ENCODE measurements at places on chromosomes 6 and 20.
A peak's percentile ranks its signal among the peaks of the same experiment; 100 is the strongest.

- DNase-seq, result no peak
Measured at GRCh38 chr20:57157106-57157691, 109.2 kb downstream of the BMP7 start.

- DNase-seq, result no peak
Measured at GRCh38 chr6:143243786-143244185, 183.1 kb downstream of the AIG1 start.

DNA sequence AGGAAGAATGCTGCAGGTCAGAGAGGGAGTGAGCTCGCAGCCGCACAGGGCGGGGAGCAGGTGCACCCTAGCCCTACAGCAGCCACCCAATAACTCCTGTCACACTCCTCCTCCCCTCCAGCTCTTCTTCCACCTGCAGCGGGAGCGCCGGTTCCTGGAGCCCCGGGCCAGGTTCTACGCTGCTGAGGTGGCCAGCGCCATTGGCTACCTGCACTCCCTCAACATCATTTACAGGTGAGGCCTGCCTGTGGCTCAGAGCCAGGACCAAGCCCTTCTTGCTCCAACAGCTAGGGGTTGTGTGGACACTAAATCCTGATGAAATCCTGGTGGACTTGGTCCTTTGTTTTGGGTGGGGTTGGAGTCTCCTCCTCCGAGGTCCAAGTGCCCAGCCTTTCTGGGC lies 11.7 kb downstream of the SGK2 start:
- DNase-seq, result no peak

- no peak for DNase-seq
Measured at GRCh38 chr6:56742122-56742791, 99.6 kb upstream of the DST start.

DNA sequence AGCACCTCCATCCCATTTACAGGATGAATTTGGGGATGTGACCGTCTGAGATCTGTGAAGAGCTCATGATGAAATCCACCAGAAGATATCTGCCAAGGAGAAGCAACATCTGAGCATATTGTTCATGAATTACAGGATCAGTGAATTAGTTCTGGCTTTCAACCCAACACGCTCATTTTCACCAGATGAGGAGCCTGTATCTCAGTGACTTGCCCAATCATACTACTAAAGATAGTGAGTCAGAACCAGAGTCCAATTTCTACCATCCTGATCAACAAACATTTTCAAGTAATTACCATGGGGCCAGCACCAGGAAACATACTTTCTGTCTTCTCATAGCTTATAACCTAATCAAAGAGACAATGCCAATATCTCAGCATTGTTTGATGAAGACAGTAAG lies 116.6 kb downstream of the ZDHHC14 start:
- DNase-seq, result no peak

GRCh38 chr20:58287638-58288037 lies 21.9 kb upstream of the RAB22A start:
- DNase-seq, result no peak

- peak; percentile 12 for DNase-seq
Measured at GRCh38 chr6:146990284-146990683, 213.9 kb upstream of the STXBP5 start.
